CD4-positive, alpha-beta T cell treated with Interleukin-21 for 1 hour (primary cell): ENCODE measurements at places on chromosomes 7 and 10.

DNA sequence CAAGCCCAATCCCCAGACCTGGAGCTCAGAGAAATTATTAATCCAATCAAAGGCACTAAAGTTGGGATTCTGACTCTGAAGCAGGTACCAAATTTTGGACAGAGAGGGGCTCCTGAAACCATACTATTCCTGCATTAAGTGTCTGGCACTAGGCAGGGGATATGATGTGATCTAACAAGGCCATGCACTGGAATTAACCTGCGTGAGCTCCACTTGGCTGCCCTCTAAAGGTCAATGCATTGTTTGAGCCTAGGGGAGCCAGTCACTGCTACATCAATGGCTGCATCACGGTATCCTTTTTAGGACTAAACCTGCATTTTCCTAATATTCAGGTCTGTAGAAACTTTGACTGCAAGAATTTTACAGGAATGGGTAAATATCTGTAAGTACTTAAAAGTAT, 42.1 kb downstream of the ST8SIA6 start:
- DNase-seq, result no peak

DNA sequence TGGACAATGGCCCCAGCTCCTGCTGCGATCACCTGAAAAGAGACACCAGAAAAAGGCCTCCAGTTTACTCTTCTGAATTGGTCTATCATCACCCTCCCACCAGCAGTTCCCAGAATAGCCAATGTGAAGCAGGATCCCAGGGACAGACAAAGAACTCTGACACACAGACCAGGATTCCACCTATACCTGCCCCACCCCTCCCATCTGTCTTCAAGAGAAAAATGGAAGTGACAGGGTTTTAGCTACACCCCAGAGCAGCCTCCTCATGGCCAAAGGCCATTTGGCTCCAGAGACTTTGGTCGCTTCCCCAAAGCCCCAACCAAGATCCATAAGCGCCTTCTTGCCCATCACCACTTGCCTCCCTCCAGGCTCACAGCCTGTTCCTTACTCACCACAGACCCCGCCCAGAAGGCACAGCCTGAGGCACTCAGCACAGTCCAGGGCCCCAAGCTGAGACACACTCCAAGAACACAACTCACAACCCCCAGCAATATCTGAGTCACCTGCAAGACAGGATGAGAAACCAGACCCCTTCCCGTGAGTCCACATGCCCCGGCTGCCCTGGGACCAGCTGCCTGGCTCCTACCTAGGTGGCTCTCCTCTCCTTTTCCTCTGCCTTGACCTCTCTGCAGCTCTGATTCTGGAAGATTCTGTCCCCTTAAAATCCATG, 6.5 kb downstream of the TMEM176B start:
- DNase-seq, result no peak

DNA sequence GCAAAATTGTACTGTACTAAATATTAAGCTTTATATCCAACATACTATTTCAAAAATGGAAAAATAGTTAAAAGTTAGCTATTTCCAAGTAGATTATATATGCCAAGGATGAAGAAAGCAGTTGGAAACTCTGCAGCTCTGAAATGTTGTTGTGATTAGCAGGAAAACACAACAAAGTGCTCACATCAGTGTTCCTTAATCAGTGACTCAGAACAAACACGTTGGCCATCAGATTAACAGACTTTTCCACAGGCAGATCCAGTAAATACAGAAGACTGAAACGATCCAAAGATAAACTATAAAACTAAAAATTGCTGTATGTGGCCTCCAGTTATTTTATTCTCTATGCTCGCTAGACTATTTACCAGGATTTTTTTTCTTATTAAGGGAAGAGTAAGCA, 99.6 kb upstream of the SEMA3D start:
- DNase-seq, result no peak

DNA sequence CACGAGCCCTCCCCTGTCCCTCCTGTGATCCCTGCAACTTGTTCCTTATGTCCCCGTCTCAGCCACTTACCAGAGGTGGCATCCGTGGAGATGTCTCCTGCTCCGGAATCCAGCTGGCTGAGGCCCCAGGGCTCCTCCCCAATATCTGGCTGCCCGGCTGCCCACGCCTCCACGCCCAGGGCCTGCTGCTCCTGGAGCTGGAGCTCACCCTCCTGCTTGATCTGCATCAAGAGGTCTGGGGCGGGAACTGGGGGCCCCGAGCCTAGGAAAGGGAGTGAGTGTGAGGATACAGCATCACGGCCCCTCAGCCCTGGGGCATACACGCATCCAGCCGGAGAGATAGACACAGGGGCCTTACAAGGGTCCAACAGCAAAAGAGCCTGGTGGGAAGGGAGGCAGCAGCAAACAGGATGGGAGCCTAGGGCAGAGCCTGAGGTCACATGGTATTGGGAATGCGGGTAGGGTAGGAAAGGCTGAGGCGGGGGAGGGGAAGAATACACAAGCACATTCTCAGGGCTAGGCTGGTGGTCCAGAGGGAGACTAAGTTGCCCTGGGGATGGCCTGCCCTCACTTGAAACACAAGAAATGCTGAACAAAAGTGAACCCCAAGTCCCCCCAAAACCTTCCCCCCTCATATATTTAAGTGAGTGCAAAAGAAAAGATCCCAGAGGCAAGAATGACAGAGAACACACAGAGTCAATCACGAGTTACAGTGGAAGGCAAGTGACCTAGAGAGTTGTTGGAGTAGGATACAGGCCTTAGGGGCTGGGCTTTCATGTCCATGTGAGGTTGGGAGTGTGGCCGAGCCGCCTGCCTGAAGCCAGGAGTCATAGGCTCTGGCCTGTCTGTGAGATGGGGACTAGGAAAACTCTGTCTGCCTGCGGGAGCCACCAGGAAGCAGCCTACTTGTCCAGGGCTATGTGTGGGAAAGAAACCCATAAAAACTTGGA, 16.9 kb upstream of the ZNF777 start:
- DNase-seq, result no peak

DNA sequence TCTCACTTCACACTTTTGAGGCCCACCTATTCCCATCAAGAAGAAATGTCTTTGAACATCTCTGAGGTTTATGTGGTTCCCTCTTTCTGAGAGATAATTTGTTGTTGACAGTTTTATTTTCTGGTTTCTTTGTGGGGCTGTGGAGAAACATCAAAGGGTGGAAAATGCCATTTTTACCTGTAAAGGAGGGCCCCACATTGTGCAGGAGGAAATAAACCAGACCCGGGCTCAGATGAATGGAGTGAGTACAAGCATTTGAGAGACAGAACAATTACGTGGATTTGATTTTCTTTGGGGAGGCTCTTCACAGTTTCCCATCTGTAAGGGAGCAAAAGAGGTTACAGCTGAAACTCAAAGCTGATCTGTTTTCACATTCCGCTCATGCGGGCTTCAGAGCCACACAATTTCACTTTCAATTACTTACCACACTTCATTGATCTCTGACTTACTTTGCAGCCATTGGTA, 29.8 kb downstream of the ITPRIP start:
- peak; percentile 37 for DNase-seq

DNA sequence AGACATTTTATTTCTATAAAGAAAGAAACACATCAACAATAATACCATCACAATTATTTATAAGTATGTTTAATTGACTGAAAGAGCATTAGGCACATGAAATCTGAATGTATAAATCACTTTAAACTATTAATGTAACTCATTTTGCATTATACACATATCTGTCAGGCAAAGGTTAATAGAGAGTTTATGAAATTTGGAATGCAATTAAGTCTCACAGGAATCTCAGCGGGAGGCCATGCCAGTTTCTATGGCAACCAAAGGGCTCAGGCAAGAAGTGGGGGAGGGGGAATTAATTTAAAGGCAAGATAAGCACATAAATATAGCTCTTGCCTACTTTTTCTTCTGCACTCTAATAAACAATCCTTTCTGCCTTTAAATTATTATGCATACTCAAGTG, 152.6 kb downstream of the SLC16A9 start:
- no peak for DNase-seq
